ENCODE measurements at places on chromosomes 5 and 9. TPM values are rescaled to one million over a fixed set of nuclear protein-coding genes. Genes with fewer than 3 reads are reported as not detected.

Gene SLCO4C1
- total RNA-seq: 0.92 TPM

Gene ORM2
- total RNA-seq: not detected

Gene ADGRV1
- 191 TPM for total RNA-seq

Gene SLC25A2
- total RNA-seq: 0.23 TPM

Gene OR1L4
- not detected for total RNA-seq

Gene SMIM33
- total RNA-seq: not detected

Gene RNF208
- total RNA-seq: 1.8 TPM

Gene CCDC69
- total RNA-seq: 1.2 TPM

Gene DNM1
- 155 TPM for total RNA-seq

Gene NRG2
- 5.1 TPM for total RNA-seq

Gene TAS2R1
- not detected for total RNA-seq

Gene WWC1
- total RNA-seq: 36.2 TPM

Gene STK32A
- total RNA-seq: 25.4 TPM

Gene FBXL7
- 2.8 TPM for total RNA-seq

Gene PCDHGA3
- 7.2 TPM for total RNA-seq

Gene ENTR1
- 17.1 TPM for total RNA-seq

Gene LCN1
- not detected for total RNA-seq

Gene AMBP
- not detected for total RNA-seq

Gene SLC6A7
- 20.5 TPM for total RNA-seq

Gene NIPAL4
- total RNA-seq: 0.23 TPM

Gene SPAG8
- 8.3 TPM for total RNA-seq

Gene DBH
- total RNA-seq: under 0.01 TPM

Gene SPATA9
- total RNA-seq: 0.46 TPM

Gene HMGCR
- 298 TPM for total RNA-seq

Gene KYAT1
- 9.0 TPM for total RNA-seq

Gene LOX
- 4.6 TPM for total RNA-seq

Gene PPIC
- 7.2 TPM for total RNA-seq

Gene SIT1
- not detected for total RNA-seq

Gene LIFR
- total RNA-seq: 107 TPM

Gene LTC4S
- 2.1 TPM for total RNA-seq

Gene CSF1R
- 15.7 TPM for total RNA-seq

Gene C7
- 3.9 TPM for total RNA-seq

Gene SIGMAR1
- 25.1 TPM for total RNA-seq

Gene KIF12
- 0.92 TPM for total RNA-seq

Gene CDO1
- total RNA-seq: 125 TPM

Gene FGF18
- 0.69 TPM for total RNA-seq

Gene ZDHHC11
- 10.4 TPM for total RNA-seq

Measured in diencephalon (tissue), 1 donor.